ENCODE measurements at places on chromosomes 12 and 14.

DNA sequence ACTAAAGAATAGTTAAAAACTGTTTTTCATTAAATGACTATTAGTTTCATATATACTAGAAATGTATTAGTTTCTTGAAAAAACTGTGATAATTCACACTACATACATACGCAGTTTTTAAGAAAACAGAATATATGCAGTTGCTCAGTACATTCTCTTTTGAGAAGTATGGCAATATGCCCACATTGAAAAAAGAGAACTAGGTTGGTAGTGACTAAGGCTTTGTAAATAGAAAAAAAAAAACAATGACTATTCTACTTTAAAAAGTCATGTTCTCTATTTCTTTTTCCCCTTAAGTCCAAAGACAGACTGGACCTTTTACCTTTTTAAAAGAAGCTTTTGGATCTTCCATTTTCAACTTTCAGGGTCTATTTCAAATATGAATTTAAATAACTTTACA is 25.0 kb downstream of the SNX6 start:
- no peak for DNase-seq

GRCh38 chr14:59582161-59582560 is 5.5 kb upstream of the CCDC175 start:
- no peak for DNase-seq

GRCh38 chr12:53217931-53218307 is 10.9 kb upstream of the ITGB7 start:
- DNase-seq = no peak

DNA sequence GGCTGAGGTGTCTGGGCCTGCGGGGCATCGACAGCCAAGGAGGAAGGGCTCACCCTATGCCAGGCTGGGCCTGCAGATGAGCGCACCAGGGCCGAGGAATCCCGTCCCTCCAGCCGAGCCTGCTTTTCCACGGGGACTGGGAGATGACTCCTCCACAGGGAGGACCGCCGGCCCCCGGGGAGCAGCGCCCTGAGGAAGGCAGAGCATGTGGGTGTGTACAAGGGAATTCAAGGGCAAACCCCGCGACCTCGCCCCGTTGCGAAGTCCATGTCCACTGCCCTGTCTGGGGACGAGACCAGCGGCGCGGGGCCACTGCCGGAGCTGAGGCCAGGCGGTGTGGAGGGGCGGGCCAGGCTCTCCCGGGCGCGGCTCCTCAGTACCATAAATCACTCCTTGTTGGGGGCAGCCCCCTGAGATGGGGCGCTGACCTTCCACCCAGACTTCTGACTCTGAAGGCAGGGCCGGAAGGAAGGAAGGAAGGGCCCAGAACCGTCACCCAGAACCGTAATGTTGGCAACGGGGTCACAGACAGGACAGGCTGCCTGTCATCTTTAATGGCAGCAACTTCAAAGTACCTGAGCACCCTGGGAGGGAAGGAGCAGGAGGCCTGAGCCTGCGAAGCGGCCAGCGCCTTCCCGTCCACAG is 52.5 kb downstream of the RNF34 start:
- DNase-seq = no peak

DNA sequence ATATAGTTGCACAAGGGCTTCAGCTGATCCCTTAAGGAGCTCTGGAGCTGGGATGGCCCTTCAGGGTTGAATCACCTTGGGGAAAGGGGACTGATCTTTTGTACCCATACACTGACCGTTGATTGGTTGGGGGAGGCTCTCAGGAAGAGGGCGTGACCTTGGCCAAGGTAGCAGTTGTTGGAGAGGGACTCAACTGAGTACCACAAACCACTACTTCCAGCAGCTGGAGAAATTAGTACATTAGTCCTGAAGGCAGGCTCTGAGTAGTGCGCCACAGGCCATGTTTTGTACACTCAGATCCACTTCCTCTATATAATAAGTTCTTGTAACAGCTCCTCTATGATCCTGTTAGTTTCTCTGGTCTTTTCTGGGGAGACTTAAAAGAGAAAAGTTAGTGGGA is 317.6 kb downstream of the CCDC91 start:
- no peak for DNase-seq

GRCh38 chr12:100899301-100899700 is 104.7 kb downstream of the ANO4 start:
- no peak for DNase-seq

- no peak for DNase-seq
Measured at GRCh38 chr12:125247477-125247876, 182.2 kb downstream of the AACS start.

DNA sequence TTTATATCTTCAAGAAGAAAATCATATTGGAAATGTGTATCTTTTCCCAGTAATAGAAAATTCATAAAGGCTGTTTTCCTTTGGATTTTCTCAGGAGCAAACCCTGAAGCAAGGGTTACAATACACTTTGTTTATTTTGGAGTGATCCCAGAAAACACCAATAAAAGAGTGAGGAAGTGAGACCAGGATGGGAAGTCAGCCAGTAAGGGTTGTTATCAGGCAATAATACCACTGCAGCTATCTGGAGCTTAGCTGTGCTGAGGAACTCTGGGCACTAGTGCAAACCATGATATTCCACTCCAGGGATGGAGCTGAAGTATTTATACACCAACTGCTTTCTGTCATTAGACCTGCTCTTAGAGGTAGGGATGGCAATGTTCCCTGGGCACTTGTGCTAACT is 1002.3 kb downstream of the FLRT2 start:
- DNase-seq = no peak

DNA sequence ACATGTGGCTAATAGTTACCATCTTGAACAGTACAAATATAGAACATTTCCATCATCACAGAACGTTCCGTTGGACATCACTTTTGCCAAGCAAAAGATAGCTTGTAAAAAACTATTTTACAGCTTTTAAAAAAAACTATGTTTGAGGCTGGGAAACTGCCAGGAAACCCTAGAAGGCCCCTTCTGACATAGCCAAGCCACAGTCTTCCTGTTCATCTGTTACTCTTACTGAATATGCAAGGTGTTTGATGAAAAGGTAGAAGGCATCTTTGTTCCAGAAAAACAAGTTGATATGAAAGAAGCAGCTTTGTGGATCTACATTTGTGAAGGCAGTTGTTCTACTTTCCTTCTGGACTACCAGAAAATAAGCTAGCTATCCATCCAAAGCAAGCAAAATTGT is 23.6 kb upstream of the WNK1 start:
- no peak for DNase-seq

GRCh38 chr12:34398706-34399630 is 376.7 kb downstream of the ALG10 start:
- DNase-seq = no peak

DNA sequence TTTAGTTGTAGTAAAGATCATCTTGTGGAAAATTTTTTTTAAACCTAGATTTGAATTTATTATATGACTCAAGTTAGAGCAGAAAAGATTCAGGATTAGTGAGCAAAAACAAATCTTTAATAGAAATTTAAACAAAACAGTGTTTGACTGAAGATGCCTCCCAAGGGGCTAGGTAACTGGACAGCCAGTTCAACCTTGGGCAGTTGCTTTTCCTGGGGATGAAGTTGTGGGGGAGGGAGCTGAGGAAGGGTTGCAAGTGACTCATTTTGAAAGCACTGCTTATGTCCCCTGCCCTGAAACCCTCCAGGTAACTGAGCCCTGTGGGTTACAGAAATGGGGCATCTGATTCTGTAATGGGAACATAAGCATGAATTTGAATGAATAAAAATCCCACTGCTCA is 13.1 kb downstream of the CFAP54 start:
- no peak for DNase-seq

DNA sequence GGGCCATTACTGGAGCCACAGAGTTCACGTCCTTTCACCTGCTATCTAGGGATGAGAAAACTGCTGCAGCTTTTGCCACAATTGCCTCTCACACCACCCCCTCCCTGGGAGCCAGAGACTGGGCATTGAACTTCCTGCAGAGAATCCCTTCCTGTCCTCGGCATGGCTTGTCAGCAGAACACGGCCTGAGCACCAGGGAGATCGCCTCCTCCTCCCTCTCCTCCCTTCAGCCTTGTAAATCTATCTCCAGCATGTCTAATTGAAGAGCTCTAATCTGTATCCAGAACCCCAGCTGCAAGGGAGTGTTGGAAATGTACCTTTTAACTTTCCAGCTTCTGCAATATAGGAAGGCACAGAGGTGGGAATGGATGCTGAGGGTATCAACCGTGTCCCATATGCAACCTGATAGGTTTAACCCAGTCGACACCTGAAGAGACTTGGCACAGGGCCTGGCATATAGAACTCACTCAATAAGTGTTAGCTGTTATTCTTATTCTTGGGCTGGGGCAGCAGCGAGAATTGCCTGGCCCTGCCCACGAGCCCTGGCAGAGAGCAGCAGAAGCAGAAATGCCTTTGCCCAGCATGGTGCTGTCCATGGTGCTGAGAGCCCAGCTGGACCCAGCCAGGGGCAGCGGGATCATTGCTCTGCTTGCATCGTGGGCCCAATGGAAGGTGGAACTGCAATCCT is 26.8 kb downstream of the TMEM63C start:
- DNase-seq = peak; percentile 59

- no peak for DNase-seq
Measured at GRCh38 chr12:131075611-131076010, 121.9 kb downstream of the ADGRD1 start.

DNA sequence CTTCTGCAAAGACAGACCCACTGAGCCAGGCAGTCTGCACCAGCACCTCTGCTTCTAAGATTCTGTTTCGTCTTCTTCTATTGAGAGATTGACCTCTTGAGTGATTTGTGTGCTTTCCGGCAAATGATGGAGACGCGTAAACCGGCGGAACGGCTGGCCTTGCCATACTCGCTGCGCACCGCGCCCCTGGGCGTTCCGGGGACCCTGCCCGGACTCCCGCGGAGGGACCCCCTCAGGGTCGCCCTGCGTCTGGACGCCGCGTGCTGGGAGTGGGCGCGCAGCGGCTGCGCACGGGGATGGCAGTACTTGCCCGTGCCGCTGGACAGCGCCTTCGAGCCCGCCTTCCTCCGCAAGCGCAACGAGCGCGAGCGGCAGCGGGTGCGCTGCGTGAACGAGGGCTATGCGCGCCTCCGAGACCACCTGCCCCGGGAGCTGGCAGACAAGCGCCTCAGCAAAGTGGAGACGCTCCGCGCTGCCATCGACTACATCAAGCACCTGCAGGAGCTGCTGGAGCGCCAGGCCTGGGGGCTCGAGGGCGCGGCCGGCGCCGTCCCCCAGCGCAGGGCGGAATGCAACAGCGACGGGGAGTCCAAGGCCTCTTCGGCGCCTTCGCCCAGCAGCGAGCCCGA is 703 bp downstream of the ASCL4 start:
- DNase-seq = peak; percentile 40

- DNase-seq = no peak
Measured at GRCh38 chr12:230925-231671, 17.1 kb upstream of the SLC6A12 start.

DNA sequence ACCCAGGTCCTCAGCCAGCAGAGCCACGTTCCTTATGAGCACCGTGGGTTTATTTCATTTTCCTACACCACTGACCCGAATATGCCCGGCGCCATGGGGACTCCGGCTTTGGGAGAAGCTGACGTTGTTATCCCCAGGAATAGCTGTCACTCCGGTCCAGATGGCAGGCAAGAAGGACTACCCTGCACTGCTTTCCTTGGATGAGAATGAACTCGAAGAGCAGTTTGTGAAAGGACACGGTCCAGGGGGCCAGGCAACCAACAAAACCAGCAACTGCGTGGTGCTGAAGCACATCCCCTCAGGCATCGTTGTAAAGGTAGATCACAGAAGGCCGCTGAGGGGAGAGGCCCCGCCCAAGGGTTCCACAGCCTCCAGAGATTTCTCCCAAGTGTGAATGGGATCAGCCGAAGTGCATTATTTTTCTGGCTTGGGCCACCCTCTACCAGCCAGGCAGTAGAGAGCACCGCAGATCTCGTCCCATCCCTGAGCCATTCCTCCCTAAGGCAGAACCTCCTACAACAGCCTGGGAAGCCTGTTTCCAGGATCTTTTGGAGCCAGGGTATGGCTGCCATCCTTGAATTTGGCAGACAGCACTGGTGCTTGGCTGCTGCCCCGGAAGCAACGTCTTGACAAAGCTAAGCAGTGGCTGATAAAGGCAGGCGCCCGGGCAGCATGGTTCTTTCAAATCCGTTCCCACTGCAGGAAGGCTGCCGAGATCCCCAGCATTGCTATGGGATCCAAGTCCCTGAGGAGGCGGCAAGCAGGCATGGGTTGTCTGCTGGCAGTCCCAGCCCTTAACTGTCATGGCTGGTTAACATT is 17.8 kb downstream of the CDK2AP1 start:
- no peak for DNase-seq

GRCh38 chr12:22215467-22216253 is 118.8 kb downstream of the ST8SIA1 start:
- DNase-seq = no peak

GRCh38 chr14:90907178-90907577 is 90.9 kb upstream of the TTC7B start:
- DNase-seq = no peak

GRCh38 chr12:107560165-107560898 is 125.3 kb upstream of the PWP1 start:
- no peak for DNase-seq

DNA sequence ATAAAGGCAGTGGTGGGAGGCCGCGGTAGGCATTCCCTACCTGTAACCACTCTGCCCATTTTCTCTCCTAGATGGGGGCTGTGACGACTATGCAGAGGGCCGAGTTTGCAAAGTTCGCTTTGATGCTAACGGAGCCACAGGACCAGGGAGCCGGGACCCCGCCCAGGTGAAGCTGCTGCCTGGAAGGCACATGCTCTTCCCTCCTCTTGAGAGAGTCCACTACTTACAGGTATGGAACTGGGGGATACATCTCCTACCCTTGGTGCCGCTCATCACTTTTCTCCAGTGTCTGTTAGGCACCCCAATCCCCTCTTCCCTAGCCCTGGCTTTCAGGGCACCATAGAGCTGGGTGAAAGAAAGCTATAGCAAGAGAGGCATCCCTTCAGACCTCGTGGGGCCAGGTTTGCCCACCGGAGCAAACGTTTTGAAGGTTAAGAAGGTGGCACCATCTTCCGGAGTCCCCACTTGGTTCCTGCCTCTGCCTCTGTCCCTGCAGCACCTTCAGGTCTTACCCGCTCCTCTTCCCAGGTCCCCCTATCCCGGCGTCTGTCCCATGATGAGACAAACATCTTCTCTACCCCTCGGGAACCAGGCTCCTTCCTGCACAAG is 2.0 kb upstream of the P3H3 start:
- DNase-seq = no peak

- DNase-seq = no peak
Measured at GRCh38 chr12:91947459-91947858, 198.2 kb downstream of the BTG1 start.

DNA sequence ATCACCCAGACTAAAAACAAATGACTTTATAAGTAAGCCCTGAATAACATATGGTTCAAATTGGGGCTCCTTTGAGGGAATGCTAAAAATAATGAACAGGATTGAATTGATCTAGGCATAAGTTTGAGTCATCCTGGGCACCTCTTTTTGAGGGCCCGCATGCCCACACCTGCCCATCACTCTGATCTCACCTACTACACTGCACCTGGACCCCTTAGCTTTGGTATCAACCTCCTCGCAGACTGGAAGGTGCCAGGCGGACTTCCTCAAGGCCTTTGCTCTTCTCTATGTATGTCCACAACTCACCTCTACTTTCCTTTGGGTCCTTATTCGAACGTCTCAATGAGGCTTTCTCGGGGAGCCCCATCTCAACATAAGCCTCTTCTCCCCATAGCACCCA is 17.2 kb downstream of the NTN4 start:
- DNase-seq = no peak

GRCh38 chr14:72550513-72550912 is 343.4 kb downstream of the DPF3 start:
- DNase-seq = no peak

- DNase-seq = no peak
Measured at GRCh38 chr12:63085120-63085519, 65.9 kb downstream of the AVPR1A start.

- no peak for DNase-seq
Measured at GRCh38 chr14:22919601-22919921, 612 bp upstream of the RBM23 start.

All from germinal center (tissue), 1 donor.